ENCODE measurements at places on chromosomes 11 and 22. TPM values are rescaled to one million over a fixed set of nuclear protein-coding genes. Genes with fewer than 3 reads are reported as not detected.

MMP7 gene
- 98.1 TPM for total RNA-seq

P2RY2 gene
- total RNA-seq = 39.5 TPM

KIAA1671 gene
- total RNA-seq = 11.2 TPM

OR4D5 gene
- not detected for total RNA-seq

ACTN3 gene
- total RNA-seq = not detected

KCNQ1 gene
- 9.9 TPM for total RNA-seq

All from HT-29 (cell line).